Right lobe of liver (tissue), 6 donors: ENCODE measurements at places on chromosomes 1 and 21. TPM values are rescaled to one million over a fixed set of nuclear protein-coding genes. Genes with fewer than 3 reads are reported as not detected.

CLDN17 gene
- not detected for total RNA-seq

AUNIP gene
- total RNA-seq = not detected

DNA sequence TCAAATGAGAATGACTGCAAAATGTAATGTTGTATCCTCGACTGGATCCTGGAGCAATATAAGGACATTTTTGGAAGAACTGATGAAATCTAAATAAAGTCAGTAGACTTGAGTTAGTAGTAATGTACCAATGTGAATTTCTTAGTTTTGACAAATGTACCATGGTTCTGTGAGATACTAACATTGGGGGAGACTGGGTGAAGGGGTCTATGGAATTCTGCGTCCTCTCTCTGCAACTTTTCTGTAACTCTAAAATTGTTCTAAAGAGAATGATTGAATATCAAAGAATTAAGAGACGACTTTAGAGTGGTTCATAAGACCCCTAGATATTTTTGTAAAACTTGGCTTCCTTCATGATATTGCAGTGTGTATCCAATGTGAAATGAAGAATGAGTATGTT lies 59.2 kb upstream of the KAZN start:
- H3K4me1 ChIP-seq = no peaks in the 10 kb centered on the region
- no peak overlapping the region for H3K4me3 ChIP-seq
- no peak for DNase-seq
- no peaks in the 10 kb centered on the region for H3K36me3 ChIP-seq
- no peak overlapping the region for H3K27ac ChIP-seq

GRCh38 chr1:154571964-154572288 lies 4.3 kb downstream of the CHRNB2 start:
- DNase-seq = no peak
- no peaks in the 10 kb centered on the region for H3K27me3 ChIP-seq
- H3K4me1 ChIP-seq = no peaks in the 10 kb centered on the region
- no peak overlapping the region for H3K4me3 ChIP-seq
- H3K27ac ChIP-seq = no peak overlapping the region
- no peaks in the 10 kb centered on the region for H3K36me3 ChIP-seq

DNA sequence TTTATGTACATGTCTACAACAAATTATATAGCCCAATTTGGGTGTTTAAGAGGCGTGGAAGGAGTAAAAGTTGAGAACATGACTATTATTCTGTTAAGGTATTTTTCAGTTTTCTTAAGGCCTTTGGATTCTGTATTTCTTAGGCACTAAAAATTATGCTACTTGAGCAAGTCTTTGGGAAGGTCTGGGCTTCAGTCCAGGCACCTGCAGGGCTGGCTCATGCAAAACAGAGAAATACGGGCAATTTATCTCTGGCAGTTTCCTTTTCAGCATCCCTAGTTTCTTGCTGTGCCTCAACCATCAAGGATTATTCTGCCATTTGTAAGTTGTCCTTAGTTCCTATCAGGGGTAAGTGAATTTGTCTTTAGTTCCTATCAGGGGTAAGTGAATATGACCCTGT lies 358.8 kb upstream of the B3GALT2 start:
- H3K4me1 ChIP-seq = peaks cover 27% of the 10 kb centered on the region
- no peaks in the 10 kb centered on the region for H3K27me3 ChIP-seq
- no peak overlapping the region for H3K27ac ChIP-seq
- DNase-seq = no peak
- no peaks in the 10 kb centered on the region for H3K36me3 ChIP-seq
